ENCODE measurements at places on chromosomes 1 and 21.

- DNase-seq = no peak
These were observed 120.6 kb downstream of the FASLG start for GRCh38 chr1:172779491-172779890.

DNA sequence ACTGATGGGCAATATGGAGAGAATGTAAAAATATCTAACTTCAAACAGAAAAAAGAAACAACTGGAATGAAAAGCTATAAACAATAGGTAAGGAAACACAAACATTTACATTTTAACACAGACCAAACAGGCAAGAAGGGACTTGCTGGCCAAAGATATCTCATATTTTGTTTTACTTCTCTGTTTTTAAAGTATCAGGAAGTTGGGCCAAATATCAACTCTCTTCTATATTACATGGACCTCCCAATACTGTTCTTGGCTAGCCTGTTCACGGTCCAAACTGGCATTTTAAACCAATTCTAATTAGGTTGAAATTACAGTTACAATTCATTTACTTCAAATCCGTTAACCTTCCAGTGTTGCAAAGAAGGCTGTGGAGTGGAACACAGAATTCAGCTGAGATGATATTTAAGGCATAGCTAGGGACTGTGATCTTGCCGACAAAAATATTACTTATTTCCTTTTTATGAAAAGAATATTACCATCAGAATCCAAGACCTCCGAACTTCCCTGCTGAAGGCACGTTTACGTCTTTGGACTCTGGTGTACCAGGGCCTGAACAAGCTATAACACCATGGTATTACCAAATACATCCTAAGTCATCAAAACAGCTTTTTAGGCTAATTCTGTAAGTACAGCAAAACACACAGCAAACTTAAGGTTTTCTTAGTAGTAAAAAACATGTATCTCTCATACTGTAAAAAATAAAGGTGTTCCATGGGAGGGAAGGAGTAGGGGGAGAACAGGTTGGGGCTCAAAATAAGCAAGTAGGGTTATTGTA is 165.4 kb downstream of the RUNX1 start:
- DNase-seq = no peak

DNA sequence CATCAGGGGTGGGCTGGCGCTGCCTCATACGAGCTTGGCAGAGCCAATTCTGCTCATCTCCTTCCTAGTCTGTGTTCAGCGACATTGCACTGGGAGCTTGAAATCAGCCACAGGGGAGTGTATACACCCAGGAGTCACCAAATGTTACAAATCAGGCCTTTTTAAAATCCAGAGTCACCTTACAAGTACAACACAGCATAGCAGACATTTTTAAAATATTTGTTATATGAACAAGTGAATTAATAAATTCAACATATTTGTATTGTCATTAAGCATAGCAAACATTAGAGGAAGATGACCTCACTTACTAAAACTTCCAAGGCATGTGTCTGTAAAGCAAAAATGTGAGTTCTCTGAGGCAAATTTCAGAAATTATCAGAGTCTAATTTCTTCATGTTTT is 210.0 kb downstream of the HLX start:
- no peak for DNase-seq

DNA sequence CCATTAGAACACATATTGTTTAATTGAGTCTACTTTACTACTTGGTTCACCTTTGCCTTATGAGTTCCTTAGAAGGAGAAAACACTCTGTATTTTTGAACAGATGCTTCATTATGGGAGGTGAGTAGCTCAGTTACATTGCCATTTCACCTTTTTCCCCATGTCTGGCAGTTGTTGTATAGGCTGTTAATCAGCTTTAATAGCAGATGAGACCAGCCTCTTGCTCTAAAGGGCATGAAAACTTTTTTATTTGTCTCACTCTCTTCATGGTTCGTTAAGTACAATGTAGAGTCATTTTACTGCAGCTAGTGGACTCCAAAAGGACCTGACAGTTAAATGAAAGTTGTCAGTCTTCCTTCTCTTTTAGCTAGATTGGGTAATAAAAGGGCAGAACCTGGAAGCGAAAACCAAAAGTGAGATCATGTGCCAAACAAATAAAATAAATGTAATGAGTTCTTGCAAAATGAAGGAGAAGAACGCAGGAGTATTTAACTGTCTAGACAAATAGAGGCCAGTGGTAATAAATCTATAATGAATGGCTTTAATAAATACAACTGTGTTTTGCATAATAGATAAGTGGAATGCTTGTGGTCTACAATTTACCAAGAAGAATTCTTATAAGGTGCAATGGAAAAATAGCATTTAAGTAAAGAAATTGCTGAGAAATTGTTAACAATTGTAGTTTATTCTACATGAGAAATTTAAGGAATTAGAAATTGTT is 180.0 kb upstream of the NEGR1 start:
- DNase-seq = no peak

GRCh38 chr1:63611231-63611630 is 18.0 kb downstream of the PGM1 start:
- no peak for DNase-seq

GRCh38 chr1:22231068-22231593 is 88.2 kb upstream of the WNT4 start:
- no peak for DNase-seq

DNA sequence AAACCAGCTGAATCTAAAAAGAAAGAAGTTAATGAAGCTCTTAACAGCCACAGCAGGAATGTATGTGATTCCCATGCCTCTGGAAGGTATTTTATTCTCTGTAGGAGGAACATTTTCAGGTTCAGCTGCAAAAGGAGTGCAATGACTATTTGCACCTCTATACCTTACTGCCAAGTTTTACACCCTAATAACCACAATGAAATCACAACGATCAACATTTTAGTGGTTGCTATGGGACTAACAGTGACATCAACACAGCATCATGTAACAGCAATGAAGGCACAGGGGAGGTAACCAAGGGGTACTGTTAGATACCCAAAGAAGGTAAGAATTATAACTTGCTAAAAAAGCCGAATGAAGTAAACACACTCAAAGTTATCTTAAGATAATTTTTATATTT is 116.3 kb upstream of the HP1BP3 start:
- DNase-seq = no peak

GRCh38 chr1:206032380-206033140 is 8.9 kb upstream of the CTSE start:
- no peak for DNase-seq

- no peak for DNase-seq
These were observed 25.5 kb downstream of the GBP2 start for GRCh38 chr1:89100412-89100811.

- DNase-seq = no peak
These were observed 165.3 kb downstream of the SDCCAG8 start for GRCh38 chr1:243420946-243421685.

- DNase-seq = no peak
These were observed 40.6 kb upstream of the HSD3B1 start for GRCh38 chr1:119466445-119466844.

DNA sequence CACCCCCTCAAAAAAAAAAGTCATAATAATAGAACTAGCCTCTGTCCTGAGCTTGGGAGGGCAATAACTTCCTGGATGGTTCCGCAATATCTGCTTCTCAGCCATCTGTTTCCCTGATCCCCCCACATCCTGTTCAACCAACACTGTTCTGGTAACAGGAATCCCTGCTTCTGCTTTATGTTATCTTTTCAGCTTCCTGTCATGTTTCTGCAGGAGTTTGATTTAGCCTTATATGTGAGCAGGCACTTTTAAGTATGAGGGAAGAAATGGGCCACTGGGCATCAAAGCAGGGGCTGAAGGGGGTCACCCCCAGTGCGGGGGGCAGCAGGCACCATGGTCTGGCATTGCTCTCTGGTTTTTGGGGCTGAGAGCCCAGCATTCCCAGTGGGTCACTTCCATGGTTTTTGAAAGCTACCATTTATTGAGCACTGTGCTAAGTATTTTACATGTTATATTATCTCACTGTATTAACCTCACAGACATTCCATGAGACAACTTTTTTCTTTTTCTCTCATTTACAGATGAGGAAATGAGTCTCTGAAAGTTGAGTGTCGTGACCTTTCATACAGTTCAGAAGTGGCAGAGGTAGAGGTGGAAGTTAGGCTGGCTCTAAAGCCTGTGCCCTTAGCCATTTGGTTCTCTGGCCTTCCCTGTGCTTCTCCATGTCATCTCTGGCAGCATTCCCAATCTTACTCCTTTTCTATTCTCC is 61.9 kb downstream of the DNTTIP2 start:
- DNase-seq = no peak

DNA sequence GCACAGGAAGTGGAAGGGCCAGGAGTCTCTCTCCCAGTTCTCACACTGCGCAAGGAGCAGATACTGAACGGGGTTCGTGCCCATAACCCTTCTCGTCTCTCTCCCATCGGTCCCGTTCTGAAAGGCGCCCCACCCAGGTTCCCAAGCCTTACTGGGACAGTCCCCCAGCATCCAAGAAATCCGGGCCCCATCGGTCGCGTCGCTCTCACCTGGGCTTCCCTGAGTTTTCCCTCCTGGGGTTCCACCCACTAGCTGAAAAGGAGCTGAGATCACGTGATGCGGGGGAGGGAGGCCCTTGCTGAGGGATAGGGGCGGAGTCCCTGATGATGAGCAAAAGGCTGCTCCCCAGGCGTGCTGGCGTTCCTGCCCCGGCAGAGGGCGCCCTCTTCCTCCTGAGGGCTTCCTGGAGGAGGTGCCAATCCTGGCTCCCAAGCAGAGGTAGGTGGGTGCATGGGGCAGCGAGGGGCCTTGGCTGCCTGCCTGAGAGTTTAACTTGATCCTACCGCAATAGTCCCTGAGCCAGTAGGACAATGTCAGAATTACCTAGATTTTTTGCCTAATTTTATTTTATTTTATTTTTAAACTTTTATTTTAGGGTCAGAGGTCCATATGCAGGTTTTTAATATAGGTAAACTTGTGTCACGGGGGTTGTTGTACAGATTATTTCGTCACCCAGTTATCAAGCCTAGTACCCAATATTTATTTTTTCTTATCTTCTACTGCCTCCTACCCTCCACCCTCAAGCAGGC is at the start of gene SPOCD1:
SPOCD1 (minus strand) TSS at position 271 of the 749 bp plus-strand sequence. CDS start 689 bp downstream, outside the sequence.
- DNase-seq = peak; percentile 90

GRCh38 chr1:207923121-207923520 is 12.2 kb upstream of the CD34 start:
- DNase-seq = no peak

GRCh38 chr1:212152308-212152693 is 116.8 kb downstream of the DTL start:
- no peak for DNase-seq

GRCh38 chr1:150976401-150976821 is 1.8 kb upstream of the CERS2 start:
- no peak for DNase-seq

- DNase-seq = no peak
These were observed 525.3 kb upstream of the DAB1 start for GRCh38 chr1:57949168-57949567.

GRCh38 chr1:8903908-8904650 is 25.6 kb upstream of the ENO1 start:
- DNase-seq = no peak

DNA sequence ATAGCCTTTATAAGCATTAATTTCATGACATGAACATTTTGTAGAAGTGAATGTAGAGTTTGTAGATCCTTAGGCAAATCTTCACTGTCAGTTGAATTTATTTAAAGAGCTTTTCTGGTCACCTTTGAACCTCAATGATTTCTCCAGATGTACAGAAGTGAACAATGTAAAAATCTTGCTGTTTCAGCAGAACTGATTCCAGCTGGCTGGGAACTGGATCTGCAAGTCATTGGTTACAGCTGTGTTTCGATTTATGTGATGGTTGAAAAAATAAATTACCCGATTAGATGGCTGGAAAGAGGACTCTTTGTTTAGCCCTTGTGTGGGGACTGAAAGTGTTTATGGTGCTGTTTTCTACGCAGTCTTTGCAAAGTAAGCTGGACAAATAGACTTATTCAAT is 849.8 kb downstream of the USP25 start:
- DNase-seq = no peak

DNA sequence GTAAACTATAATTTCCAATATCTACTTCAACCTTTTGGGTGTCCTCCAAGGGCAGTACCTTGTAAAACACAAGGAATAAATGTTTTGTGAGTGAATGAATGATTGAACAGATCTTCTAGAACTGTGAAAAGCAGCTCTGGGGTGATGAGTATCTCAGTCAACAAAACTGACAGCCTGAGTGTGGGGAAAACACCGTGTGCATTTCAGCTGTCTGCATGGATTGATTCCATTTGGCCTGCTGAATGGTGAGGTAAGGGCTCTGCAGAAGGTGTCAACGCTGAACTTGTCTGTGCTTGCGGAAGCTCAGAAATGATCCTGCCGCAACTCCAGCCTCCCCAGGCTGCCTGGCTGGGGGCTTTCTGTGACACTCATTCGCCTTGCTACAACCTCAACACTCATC is 7.4 kb upstream of the AGMAT start:
- DNase-seq = no peak

DNA sequence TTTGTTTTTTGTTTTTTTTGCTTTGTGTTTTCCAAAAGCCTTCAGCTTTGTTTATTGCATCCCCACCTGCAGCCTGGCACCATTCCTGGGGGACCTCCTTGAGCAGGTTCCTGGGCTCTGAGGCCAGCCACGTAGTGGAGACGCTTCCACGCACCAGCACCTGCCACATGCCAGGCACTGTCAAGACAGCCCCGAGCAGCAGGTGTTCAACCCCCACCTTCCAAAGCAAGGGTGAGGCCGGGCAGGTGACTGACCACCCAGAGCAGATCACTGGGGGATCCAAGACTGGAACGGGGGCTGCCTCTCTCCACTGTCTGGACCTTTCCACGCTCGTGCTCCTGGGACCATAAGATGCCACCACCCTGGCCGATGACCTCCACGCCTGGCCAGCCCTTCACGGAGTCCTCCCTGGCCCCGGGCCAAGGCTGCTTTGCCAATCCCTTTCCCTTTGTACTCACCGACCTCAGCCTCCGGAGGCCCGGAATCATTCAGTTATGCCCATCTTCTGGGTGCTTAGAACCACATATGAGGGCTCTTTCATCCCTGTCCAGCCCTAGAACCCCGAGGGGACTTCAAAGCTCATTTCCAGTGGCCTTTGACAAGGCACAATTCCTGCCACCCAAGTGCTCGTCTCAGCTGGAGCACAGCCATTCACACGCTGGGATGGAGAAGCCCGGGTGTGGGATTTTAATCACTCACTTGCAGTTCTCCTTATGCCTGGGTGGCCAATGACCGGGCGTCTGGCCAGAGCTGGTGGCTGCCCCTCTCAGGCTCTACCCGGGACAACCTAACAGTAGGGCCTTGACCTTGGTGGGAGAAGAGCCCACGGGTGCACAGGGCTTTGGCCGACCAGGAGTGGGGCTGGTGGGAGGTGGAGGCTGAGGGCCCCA is 330.8 kb downstream of the NPHP4 start:
- DNase-seq = no peak

GRCh38 chr1:1040004-1040991 is 20.4 kb downstream of the AGRN start:
- DNase-seq = peak; percentile 87
